ENCODE measurements at places on chromosomes 4 and X.
A peak's percentile ranks its signal among the peaks of the same experiment; 100 is the strongest.

DNA sequence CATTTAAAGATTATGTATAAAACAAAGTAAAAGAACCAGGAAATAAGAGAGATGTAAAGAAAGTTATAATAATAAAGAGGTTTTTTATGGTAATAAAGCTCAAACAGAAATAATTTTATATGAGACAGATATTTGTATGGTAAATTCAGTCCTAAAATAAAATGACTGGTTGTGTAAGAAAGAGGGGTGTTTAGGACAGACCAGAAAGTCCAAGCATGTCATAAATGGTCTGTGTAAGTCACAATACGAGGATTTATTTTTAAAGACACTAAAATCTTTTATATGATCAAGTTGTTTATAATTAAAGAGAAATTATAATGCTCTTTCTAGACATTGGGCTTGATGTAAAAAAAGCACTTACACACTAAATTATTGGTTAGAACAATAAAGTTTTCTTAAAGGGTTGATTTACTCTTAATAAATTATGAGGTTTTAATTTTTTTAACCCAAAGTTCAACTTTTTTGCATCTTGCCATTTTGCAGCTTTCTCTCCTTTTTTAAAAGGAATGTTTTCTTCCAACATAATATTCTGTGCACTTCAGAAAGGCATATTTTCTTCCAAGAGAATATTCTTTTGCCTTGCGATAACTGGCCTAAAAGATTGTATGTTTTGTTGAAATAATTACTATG lies 61.9 kb upstream of the TCEAL2 start:
- DNase-seq = no peak

DNA sequence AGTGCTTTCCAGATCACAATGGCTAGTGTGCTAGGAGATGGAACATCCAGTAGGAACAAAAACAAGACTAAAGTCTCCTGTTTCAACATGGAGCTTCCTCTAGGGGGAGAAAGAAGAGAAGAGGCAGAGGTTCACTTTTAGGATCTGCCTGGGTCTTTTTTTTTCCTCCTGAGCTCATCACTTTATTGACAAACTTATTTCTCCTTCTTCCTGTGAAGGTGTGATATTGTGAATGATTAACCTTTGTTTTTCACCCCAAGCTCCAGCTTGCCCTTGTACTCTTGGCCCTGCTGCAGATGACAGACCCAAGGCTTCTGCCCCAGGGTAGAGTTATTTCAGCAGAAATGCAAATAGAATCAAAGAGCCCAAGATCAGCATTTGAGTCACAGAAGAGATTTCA lies 13.5 kb downstream of the PAGE4 start:
- no peak for DNase-seq

- no peak for DNase-seq
Observed at GRCh38 chrX:132648895-132649294, 160.1 kb upstream of the MBNL3 start.

DNA sequence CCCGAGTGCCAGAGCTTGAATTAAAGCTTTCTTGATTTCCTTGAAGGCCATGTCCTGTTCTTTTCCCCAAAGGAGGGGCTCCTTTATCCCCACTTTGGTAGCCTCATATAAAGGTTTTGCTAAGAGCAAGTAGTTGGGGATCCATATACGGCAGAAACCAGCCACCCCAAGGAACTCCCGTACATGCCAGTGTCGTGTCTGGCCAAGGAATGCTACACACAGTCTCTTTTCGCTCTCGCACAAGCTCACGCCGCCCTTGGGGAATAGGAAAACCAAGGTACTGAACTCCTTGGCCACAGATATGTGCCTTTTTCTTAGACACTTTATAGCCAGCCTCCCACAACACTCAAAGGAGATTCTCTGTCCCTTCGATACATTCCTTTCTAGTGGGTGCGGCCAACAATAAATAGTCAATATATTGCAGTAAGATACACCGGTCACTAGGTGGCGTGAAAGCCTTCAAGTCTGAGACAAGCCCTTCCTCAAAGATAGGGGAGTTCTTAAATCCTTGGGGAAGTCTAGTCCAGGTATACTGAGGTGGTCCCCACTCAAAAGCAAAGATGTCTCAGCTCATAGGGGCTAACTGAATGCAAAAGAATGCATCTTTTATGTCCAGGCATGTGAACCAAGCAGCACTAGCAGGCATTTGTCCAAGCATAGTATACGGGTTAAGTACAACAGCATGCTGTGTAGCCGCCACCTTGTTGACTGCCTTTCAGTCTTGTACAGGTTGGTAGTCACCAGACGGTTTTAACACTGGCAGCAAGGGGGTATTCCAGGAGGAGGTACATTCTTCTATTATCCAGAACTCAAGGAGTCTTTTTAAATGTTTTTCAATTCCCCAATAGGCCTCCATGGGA lies 57.8 kb upstream of the XAGE1B start:
- peak; percentile 44 for DNase-seq

- no peak for DNase-seq
Observed at GRCh38 chr4:17310269-17310652, 201.6 kb downstream of the QDPR start.

DNA sequence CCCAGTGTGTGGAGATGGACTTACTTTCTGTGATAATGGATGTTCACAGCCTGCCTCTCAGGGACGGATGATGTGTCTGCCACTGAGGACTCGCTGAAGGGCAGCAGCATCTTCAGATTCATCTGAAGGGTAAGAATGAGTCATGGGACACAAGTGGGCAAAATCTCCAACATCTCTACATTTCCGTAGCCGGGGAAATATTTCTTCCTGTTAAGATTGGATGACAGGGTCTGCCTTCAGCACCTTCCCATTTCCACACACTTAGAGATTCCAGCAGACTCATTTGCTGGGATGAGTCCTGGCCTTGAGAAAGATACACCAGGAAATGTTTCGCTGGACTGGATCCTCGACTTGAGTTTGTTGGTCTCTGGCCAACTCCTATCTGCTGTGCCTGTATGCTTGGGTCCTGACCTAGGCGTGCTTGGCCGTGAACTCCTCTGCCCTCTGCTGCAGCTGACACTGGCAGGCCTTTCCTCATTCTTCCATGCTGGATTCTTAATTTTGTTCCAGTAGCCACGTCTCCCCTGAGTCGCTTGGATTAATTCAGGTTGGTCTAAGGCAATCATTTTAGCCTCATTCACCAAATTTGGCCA lies 46.5 kb upstream of the SOD3 start:
- DNase-seq = no peak

DNA sequence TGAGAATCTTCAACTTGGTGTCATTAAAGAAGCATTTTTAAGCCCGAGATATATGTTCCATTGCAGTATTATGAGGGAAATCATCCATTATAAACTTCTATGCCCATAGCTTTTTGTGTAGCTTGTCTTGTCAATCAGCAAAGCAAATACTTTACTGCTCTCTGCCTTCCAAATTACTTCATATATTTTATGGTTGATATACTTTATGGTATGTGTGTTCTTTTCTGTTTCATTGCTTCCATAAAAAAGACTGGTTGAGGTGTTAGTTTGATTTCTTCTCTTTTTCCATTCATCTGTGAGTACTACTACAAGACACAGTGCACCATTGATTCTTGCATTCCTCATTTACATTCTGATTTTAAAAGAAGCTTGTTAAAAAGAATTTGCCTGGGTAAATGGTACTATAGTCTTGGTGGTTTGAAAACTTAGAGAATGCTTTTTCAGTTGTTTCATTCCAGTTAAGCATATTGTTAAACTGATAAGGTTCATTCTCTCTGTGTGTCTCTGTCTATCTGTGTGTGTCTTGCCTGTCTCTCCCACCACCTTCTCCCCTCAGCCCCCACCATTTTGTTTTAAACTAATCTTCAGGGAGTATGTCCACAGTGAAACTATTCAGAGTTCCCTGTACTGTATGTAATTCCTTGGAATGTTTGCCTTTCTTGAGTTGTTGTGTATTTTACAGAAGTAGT lies 27.1 kb downstream of the STAG2 start:
- no peak for DNase-seq

- DNase-seq = no peak
Observed at GRCh38 chr4:4377732-4378460, 9.0 kb upstream of the NSG1 start.

Measured in inflammatory macrophage treated with lipopolysaccharide for 4 hours (primary cell).